ENCODE measurements at places on chromosomes 3 and 15.
A peak's percentile ranks its signal among the peaks of the same experiment; 100 is the strongest.

- no peak for DNase-seq
Observed at GRCh38 chr3:27127195-27127594, 242.0 kb downstream of the NEK10 start.

DNA sequence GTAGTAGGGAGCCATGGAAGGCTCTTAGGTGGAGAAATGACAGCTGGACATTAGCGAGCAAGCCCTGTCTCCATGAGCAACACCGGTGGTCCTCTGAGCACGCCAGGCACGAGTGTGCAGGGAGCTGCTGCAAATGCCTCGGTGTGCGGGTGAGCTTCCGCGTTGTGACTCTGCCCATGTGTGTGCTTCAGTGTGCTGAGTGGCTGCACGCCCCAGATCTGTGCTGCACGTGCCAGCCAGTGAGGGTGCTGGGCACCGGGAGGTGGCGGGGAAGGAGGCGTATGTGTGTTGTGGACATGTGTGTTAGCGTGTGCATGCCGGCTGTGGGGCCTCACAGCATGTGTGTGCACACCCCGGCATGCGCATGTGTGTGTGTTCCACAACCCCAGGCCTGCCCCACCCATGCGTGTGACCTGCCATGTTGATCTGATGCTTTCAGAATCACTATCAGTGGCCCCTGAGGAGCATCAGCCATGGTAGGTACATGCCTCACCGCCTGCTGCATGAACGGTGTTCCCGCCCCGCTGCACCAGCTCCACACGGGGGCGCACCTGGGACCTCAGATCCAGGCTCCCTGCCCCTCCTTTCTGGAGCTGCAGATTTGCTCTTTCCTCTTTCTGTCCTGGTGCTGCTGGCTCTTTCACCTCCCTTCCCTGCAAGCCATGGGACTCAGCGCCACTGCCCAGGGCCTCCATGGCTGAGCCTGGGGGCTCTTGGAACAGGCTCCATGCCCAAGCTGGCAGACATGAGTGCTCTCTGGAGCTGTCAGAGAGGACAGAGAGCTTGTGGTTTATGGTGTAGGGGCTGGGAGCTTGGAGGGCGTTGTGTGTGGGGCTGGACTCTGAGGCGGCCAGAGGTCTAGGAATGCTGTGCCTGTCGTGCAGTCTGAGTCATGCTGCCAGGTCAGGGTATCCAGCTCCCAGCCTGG, 169.4 kb downstream of the TBC1D2B start:
- DNase-seq = no peak

- no peak for DNase-seq
Observed at GRCh38 chr15:96695426-96695825, 364.9 kb downstream of the NR2F2 start.

DNA sequence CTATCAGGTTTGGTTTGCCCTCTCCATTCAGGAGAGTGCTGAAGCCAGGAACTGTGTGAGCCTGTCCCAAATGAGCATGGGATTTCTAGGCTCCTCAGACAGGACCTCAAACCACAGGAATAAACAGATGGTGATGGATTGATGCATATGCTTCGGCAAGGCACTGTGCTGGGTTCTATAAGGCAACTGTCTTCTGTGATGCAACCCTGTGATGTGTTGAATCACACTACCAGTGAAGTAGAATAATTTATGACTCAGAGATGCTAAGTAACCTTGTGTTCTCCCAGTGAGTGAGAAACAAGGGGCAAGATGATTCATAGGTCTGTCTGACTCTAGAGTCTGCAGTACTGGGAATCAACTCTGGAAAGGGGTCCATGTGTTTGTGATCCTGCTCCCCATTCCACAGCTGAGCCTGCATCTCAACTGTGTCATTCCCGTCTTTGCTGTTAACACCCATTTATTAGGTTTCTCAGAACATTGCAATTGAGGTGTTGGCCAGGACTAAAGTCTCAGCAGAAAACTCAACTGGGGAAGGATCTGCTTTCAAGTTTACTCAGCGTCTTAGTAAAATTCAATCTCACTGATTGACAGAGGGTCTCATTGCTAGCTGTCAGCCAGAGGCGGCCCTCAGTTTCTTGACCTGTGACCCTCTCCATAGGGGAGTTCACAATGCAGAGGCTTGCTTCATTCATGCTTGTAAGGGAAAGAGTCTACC, 510.1 kb upstream of the CFAP20DC start:
- peak; percentile 51 for DNase-seq

- peak; percentile 18 for DNase-seq
Observed at GRCh38 chr3:149765762-149766334, 13.6 kb upstream of the COMMD2 start.

- no peak for DNase-seq
Observed at GRCh38 chr3:29236146-29236840, 44.6 kb upstream of the RBMS3 start.

- DNase-seq = no peak
Observed at GRCh38 chr15:90259524-90259923, 5.9 kb upstream of the NGRN start.

- no peak for DNase-seq
Observed at GRCh38 chr3:14634763-14635400, 16.7 kb upstream of the CCDC174 start.

DNA sequence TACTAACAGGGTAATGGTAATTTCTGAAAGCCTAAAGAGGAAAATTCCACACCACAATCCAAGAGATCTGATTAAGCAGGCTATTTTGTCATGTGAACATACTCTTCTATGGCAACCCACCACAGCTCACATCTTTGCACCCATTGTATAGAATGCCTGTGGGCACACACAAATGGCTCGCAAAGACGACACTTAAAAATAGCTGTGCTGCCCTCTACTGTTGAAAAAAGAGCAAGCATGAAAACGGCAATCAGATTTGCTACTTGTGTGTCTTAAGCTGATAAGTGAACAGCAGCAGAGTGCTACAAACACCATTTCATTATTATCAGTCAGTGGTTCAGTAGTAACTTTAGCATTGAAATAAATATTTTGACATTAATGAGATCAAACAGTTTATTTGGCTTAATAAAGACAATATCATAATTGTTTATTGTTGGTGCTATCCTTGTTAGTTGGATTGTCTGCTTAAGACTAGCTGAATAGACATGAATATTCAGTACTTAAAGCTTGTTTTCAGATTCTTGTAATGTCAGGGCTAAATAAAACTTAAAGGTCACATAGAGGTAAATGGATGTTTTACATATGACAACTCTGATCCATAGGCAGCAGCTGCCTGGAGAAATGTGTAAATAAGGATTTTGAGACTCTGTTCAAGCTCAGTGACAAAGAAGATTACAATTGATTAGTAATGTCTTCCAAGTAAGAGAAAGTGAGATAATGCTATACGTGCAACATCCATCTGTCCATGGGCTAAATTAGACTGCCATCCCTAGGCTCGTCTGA, 199.1 kb downstream of the LRRN1 start:
- DNase-seq = no peak

DNA sequence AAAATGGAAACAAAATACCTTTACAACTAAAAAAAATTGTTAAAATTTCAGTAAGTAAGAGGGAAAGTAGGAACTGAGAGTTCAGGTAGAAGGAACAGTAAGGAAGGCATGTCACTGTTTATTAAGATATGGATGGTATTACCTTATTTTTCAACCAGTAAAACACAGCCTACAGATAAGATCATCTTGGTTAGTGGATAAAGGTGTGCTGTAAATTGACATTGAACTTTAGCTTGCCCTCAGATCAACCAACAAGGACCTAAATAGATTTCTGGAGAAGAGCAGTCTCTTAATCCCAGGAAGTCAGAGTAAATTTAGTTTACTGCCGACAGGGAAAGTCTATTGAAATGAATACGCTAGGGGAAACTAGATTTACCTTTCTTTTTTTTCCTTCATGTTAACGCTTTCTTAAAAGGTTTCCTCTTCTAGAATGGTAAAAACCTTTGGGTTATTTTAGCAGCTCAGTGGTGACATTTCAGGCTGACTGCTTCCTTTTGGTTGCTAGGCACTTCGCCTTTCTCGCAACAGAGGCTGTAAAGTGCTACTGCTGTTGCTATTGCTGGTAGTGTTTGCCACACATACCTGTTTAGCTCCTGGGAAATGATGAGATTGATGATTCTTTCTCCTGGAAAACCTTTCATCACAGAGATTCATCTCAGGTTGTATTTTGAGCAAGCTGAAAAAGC, 12.9 kb downstream of the DZIP3 start:
- no peak for DNase-seq

GRCh38 chr3:102059145-102059943, 210.0 kb downstream of the NFKBIZ start:
- DNase-seq = no peak

- DNase-seq = no peak
Observed at GRCh38 chr15:91258415-91258759, 158.3 kb downstream of the SV2B start.

DNA sequence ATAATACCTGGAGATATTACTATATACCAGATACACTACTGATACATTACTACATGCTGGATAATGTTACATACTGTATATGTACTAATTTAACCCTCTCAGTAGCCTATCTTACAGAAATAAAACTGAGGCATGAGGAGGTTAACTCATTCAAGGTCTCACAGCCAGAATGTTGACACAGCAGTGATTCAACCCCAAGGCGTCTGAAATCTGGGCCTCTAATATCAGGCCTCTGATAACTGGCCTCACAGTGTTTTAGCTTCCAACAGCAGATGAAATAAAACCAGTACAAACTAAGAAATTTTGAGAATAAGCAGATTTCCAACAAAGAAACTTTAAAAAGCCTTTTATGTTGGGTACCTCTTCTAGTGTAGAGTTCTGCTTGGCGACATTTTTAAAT, 23.4 kb downstream of the DZIP1L start:
- no peak for DNase-seq

DNA sequence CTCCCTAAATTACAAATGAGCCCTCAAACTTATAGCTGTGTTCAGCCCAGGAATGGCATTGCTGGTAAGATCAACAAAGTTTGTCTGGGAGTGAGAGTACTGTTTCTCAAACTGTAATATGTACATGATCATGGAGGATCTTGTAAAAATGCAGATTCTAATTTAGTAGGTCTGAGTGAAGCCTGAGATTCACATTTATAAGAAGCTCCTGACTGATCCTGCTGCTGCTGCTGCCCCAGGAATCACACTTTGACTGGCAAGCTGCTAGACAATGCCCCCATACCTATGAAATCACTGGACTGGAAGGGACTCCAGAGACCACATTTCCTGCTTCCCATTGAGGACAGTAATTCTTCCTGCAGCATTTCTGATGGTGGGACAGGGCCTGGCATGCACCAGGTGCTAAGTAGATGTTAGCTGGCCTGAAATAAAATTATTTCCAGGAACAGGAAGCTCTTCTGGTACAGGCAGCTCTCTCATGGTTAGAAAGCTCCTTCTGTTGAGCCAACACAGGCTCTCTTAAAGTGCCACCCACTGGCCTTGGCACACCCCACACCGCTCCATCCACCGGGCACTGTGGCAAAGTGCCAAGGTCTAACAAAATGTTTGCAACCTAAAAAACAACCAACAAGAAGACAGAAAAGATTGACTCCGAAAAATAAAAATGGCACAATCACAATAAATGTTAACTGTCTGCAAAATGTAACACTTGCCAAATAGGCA, 36.7 kb upstream of the ZNF710 start:
- DNase-seq = no peak

- no peak for DNase-seq
Observed at GRCh38 chr15:48060396-48060795, 60.4 kb upstream of the SLC24A5 start.

DNA sequence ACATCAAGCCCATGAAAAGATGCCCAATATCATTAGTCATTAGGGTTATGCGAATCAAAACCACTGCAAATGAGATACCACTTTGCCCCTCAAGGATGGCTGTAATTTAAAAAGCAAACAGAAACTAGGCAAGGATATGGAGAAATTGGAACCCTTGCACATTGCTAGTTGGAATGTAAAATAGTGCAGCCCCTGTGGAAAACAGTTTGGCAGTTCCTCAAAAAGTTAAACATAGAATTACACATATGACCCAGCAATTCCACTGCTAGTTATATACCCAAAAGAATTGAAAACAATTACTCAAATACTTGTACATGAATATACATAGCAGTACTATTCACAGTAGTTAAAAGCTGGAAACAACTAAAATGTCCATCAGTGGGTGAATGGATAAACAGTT, 186.8 kb upstream of the CGNL1 start:
- no peak for DNase-seq

DNA sequence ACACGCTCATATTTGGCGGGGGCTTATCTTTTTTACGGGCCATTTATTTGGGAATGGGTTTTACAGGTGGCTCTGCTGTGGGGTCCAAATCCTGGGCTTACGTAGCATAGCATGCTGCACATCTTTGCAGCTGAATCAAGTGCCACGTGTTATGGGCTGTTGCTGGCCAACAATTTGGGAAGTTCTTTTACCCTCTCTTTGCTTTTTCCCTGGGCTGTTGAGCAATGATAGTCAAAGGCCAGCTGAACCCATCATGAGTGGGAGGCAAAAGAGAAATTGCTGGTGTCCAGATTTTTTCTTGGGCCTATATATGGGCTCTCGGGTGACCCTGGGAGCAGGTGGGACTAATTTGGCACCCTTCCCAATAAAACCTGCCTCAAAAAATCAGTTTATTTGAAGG, 209.3 kb upstream of the SATB1 start:
- DNase-seq = no peak

GRCh38 chr3:41975416-41976103, 13.7 kb upstream of the ULK4 start:
- no peak for DNase-seq

DNA sequence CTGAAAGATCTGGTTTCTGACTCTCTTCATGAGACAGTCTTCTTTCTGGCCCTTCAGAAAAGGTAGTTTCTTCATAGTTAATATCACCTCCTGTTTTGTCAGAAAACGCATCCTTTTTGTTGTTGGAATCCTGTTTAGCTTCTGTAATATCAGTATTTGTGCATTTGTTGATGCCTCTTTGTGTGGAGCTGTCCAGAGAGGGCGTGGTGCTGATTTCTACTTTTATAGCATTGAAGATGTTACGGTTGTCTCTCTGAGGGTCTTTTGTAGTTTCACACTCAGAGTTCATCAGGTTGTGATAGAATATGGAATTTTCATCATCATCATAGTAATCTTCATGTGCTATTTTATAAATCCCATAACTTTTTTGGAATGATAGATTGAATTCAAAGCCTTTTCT, 8.9 kb downstream of the GPR149 start:
- DNase-seq = no peak

- no peak for DNase-seq
Observed at GRCh38 chr15:91122296-91122695, 22.2 kb downstream of the SV2B start.
